Lung (tissue), 17 donors: ENCODE measurements at places on chromosomes 1 and 21. TPM values are rescaled to one million over a fixed set of nuclear protein-coding genes. Genes with fewer than 3 reads are reported as not detected.
A peak's percentile ranks its signal among the peaks of the same experiment; 100 is the strongest.

GRCh38 chr1:55441489-55441888 lies 226.3 kb upstream of the USP24 start:
- no peaks in the 10 kb centered on the region for H3K36me3 ChIP-seq
- no peak overlapping the region for H3K27ac ChIP-seq
- no peaks in the 10 kb centered on the region for H3K27me3 ChIP-seq
- H3K4me3 ChIP-seq = no peak overlapping the region
- DNase-seq = no peak

DNA sequence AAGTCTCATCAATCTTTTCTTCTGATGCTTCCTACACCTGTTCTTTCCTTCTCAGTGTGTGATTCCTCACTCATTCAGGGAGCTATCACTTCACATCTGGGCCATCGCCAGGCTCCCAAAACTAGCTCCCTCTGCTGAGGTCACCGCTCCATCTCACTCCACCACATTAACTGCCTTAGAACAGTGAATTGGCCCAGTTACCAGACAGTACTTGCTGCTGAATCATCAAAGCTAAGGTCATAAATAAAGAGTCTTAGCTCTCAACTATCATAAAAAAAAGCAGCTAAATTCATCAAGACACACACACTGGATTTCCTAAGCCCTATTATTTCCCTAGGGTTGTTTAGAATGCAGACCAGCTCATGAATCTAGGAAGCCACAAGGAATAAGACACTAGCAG lies 18.8 kb upstream of the SRM start:
- no peak overlapping the region for H3K4me3 ChIP-seq
- H3K27me3 ChIP-seq = no peaks in the 10 kb centered on the region
- H3K4me1 ChIP-seq = no peaks in the 10 kb centered on the region
- H3K27ac ChIP-seq = no peak overlapping the region
- DNase-seq = no peak

GRCh38 chr1:237864338-237865244 lies 26.1 kb downstream of the ZP4 start:
- peak; percentile 75 for DNase-seq
- no peaks in the 10 kb centered on the region for H3K27me3 ChIP-seq
- H3K27ac ChIP-seq = no peak overlapping the region
- H3K4me3 ChIP-seq = no peak overlapping the region
- H3K4me1 ChIP-seq = peaks cover 3% of the 10 kb centered on the region

DNA sequence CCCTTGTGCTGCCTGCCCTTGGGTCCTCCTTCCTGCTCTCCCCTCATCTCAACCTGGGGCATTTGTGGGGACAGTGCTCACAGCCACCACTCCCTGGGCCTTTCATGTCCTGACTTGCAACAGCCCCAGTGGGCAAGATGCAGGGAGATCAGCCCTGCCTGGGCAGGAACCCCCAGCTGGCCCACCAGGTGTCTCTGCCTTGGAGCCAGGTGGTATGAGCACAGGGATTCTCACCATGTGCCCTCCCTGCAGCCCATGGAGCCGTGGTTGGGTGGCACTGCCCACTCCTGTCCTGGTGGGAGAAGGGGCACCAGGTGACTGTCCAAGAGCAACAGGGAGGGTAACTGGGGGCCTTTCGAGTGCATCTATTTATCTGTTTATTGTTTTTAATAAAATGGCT lies 100.4 kb downstream of the AJAP1 start:
- H3K4me3 ChIP-seq = no peak overlapping the region
- no peak overlapping the region for H3K27ac ChIP-seq
- peaks cover 4% of the 10 kb centered on the region for H3K27me3 ChIP-seq
- H3K4me1 ChIP-seq = no peaks in the 10 kb centered on the region
- DNase-seq = no peak

The IL12RB2 gene
- 0.40 TPM for total RNA-seq

GRCh38 chr1:198556971-198557370 lies 16.5 kb upstream of the ATP6V1G3 start:
- no peak overlapping the region for H3K4me3 ChIP-seq
- DNase-seq = peak; percentile 11
- H3K27ac ChIP-seq = no peak overlapping the region
- no peaks in the 10 kb centered on the region for H3K36me3 ChIP-seq
- H3K27me3 ChIP-seq = no peaks in the 10 kb centered on the region

The MEF2D gene
- 23.0 TPM for total RNA-seq

- peak overlapping the region; percentile 92 for H3K27ac ChIP-seq
- no peak overlapping the region for H3K4me3 ChIP-seq
- H3K36me3 ChIP-seq = no peaks in the 10 kb centered on the region
These were observed 2.8 kb downstream of the PTPRU start for GRCh38 chr1:29239142-29239541.

DNA sequence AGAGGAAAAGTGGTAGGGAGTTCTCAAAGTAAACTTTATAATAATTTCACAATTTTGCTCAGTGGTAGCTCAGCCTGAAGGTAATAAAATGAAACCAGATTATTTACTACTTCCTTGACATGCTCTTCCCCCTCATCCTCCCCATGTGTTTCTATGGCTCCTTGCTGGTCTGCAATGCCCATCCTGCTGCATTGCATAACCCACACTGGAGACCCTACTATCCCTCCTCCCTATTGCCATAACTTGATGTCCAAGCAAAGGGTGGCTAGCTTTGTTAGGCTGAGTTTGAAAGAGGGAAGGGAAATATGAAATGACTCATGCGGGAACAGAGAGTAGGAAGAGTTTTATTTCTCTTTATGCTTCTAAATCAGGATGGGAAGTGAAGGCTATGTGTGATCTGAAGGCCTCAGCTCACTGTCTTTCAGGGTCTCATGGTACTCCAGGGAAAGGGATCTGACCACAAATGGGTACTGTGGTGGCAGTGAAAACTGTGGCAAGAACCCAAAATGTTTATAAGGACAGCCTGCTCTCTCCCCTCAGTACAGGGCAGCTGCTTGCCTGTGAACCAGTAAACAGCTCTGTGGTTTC lies 36.4 kb upstream of the HSD17B7 start:
- no peak overlapping the region for H3K4me3 ChIP-seq
- DNase-seq = no peak
- H3K36me3 ChIP-seq = peaks cover 24% of the 10 kb centered on the region
- H3K4me1 ChIP-seq = no peaks in the 10 kb centered on the region

GRCh38 chr1:160837558-160838205 lies 25.0 kb downstream of the CD244 start:
- peak; percentile 4 for DNase-seq
- H3K36me3 ChIP-seq = no peaks in the 10 kb centered on the region
- no peaks in the 10 kb centered on the region for H3K27me3 ChIP-seq
- H3K27ac ChIP-seq = peak overlapping the region; percentile 13

GRCh38 chr1:74952786-74953185 lies 181.4 kb upstream of the LHX8 start:
- DNase-seq = no peak
- no peaks in the 10 kb centered on the region for H3K4me1 ChIP-seq
- H3K27me3 ChIP-seq = no peaks in the 10 kb centered on the region
- no peaks in the 10 kb centered on the region for H3K36me3 ChIP-seq
- H3K4me3 ChIP-seq = no peak overlapping the region
- H3K27ac ChIP-seq = no peak overlapping the region

- H3K4me1 ChIP-seq = no peaks in the 10 kb centered on the region
- peak; percentile 72 for DNase-seq
- H3K27ac ChIP-seq = no peak overlapping the region
- H3K36me3 ChIP-seq = peaks cover 3% of the 10 kb centered on the region
These were observed 173.0 kb downstream of the GABPA start for GRCh38 chr21:25907573-25908275.

The LCE2A gene
- total RNA-seq = not detected

- H3K36me3 ChIP-seq = no peaks in the 10 kb centered on the region
- H3K4me1 ChIP-seq = peaks cover 2% of the 10 kb centered on the region
- no peak for DNase-seq
- no peak overlapping the region for H3K4me3 ChIP-seq
- H3K27ac ChIP-seq = no peak overlapping the region
- no peaks in the 10 kb centered on the region for H3K27me3 ChIP-seq
These were observed 17.5 kb upstream of the VAMP3 start for GRCh38 chr1:7753641-7754040.

GRCh38 chr1:64933296-64934070 lies 32.9 kb downstream of the JAK1 start:
- peak overlapping the region; percentile 84 for H3K27ac ChIP-seq
- peaks cover 9% of the 10 kb centered on the region for H3K4me1 ChIP-seq
- no peaks in the 10 kb centered on the region for H3K36me3 ChIP-seq
- no peak overlapping the region for H3K4me3 ChIP-seq

DNA sequence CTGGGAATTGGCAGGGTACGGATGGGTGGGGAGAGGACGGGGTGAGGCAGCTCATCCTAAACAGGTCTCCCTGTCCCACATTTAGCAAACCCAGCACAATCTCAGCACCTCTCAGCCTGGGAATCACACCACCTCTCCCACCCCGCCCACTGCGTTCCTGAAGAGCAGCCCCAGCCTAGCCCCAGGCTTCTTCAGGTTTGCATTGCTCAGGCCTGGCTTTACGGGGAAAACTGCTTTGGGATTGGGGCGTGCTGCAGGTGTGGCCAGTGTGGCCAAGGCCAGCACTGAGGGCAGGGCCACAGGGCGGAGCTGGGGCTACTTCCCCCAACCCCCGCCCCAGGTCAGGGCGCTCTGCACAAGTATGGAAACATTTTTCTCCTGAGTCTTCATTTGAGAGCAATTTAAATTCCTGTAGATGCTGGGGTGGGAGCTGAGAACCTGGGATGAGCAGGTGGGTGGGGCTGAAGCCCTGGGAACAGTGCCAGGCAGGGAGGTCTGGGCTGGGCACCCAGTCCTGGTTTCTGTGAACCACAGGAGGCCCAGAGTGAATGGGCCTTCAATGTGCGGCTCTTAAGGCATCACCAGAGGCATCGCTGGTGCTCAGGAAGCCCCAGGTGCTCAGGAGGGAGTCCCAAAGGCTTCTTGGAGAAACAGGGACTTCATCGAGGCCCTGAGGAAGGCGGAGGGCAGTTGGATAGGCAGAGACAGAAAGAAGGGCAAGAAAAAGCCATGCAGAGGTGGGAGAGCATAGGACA lies 24.1 kb downstream of the TNNT2 start:
- H3K36me3 ChIP-seq = no peaks in the 10 kb centered on the region
- DNase-seq = no peak
- H3K4me3 ChIP-seq = no peak overlapping the region
- H3K4me1 ChIP-seq = no peaks in the 10 kb centered on the region
- H3K27ac ChIP-seq = no peak overlapping the region

The AADACL3 gene
- not detected for total RNA-seq

The TCHH gene
- total RNA-seq = 0.03 TPM

The ESRRG gene
- 2.4 TPM for total RNA-seq

DNA sequence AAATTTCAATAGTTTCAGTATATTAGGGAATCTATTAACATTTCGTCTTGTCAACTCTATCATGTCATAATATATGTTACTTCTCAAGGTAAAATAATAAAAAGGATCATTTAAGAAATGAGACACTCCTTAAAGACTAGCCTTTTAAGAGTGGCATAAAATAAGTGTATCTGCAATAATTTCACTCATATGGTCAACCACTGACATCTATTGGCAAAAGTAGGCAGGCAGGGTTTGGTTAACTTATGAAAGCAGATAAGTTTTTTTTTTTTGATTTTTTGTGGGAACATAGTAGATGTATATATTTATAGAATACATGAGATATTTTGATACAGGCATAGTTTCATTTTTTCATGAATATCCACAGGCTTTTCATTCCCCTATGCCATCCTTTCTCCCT lies 5.5 kb upstream of the RGS21 start:
- no peaks in the 10 kb centered on the region for H3K4me1 ChIP-seq
- H3K36me3 ChIP-seq = no peaks in the 10 kb centered on the region
- no peak overlapping the region for H3K4me3 ChIP-seq
- DNase-seq = peak; percentile 12

DNA sequence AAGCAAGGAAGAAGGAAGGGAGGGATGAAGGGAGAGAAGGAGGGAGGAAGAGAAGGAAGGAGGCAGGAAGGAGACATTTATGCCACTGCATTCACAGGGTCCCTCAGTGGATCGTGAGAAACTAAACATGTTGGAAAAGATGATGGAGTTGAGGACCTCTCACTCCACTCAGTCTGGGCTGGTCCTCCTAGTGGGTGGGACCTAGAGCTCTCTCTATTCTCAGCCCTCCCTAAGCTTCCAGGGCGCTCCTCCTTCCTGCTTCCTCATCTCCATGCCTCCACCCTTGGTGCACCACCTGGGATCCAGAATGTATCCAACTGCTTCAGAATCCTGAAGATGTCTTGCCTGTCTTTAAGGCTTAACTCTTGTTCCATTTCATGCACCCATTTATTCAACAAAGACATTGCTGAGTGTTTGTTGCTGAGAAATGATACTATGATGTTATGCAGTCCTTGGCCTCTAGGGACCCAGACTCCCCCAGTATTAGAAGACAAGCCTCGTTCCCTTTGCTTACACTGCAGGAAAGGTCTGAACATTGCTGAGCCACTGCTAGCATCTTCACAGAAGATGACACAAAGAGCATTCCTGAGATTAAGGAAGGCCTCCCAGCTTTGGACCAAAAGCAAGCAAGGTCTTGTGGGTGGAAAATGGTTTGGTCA lies 88.5 kb downstream of the BEND5 start:
- peak; percentile 38 for DNase-seq
- no peak overlapping the region for H3K4me3 ChIP-seq
- H3K27ac ChIP-seq = no peak overlapping the region
- no peaks in the 10 kb centered on the region for H3K27me3 ChIP-seq
- H3K36me3 ChIP-seq = no peaks in the 10 kb centered on the region

- H3K36me3 ChIP-seq = no peaks in the 10 kb centered on the region
- H3K27me3 ChIP-seq = no peaks in the 10 kb centered on the region
- H3K4me1 ChIP-seq = peaks cover 6% of the 10 kb centered on the region
- peak overlapping the region; percentile 66 for H3K4me3 ChIP-seq
- DNase-seq = no peak
These were observed 15.7 kb downstream of the IER5 start for GRCh38 chr1:181104042-181104789.

GRCh38 chr1:165169028-165169427 lies 187.5 kb downstream of the LMX1A start:
- H3K4me3 ChIP-seq = no peak overlapping the region
- H3K27ac ChIP-seq = no peak overlapping the region
- no peaks in the 10 kb centered on the region for H3K27me3 ChIP-seq
- no peaks in the 10 kb centered on the region for H3K4me1 ChIP-seq
- no peak for DNase-seq

The C1QTNF12 gene
- total RNA-seq = 2.5 TPM
